ENCODE measurements at places on chromosomes 2 and 18.

- DNase-seq: no peak
These were observed 1237.1 kb downstream of the LRP1B start for GRCh38 chr2:140893685-140894084.

DNA sequence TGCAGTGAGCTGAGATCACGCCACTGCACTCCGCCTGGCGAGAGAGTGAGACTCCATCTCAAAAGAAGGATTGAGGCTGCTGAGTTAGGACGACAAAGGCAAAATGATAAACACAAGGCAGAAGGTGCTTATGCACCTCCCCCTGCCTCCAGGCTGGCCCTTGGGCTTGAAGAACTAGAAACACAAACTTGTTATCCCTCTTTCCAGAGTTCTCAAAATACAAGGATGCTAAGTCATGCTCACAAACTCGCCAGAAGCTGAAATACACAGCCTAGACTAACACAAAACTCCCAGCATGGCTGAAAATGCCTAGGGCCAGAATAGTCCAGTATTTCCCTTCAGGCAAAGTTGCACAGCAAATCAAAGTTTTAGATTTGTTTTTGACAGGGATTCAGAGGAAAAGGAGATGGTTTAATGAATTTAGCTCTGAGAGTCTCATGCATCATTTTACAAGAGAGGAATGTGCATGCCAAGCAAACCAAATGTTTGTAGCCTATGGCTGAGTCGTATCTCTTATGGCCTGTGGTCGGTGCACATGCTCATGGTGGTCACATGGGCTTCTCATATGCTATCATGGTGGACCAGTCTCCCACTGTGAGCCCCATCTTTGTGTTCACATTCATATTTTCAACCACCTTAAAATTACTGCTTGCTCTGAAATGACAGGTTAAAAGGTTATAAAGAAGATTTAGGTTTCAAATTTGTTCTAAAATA is 16.2 kb upstream of the MREG start:
- DNase-seq: no peak

GRCh38 chr2:191811807-191812602 is 34.9 kb downstream of the CAVIN2 start:
- no peak for DNase-seq

GRCh38 chr18:21575656-21576055 is 24.8 kb downstream of the ESCO1 start:
- no peak for DNase-seq

DNA sequence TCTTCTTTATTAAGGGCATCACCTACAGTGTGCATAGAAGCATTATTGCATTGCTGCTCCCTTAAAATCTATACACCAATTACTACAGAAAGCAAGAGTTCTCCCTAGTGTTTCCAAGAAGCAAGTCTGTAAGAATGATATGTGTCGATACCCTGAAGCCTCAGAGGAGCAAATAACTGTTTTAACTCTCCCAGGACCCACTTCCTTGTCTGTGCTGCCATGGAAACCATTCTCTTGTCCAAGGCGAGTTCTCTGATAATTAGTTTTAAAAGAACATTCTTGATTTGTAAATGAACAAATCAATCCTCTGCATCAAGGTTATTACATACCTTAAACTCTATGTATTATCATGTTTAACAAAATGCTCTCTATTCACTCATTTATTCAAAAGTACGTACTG is 326.8 kb upstream of the KLHL14 start:
- no peak for DNase-seq

- DNase-seq: no peak
These were observed 133.6 kb downstream of the SP3 start for GRCh38 chr2:173831312-173832229.

GRCh38 chr2:112750560-112750843 is 13.9 kb downstream of the CKAP2L start:
- no peak for DNase-seq

All from activated T-helper 1 cell treated with Interleukin-2 at 50 U/mL for 16 hours (primary cell).